Diencephalon (tissue), 1 donor: ENCODE measurements at places on chromosomes 12 and 14. TPM values are rescaled to one million over a fixed set of nuclear protein-coding genes. Genes with fewer than 3 reads are reported as not detected.

SYCP3 gene
- total RNA-seq, result 0.46 TPM

RPL6 gene
- total RNA-seq, result 798 TPM

RPL10L gene
- not detected for total RNA-seq

PTHLH gene
- total RNA-seq, result 2.1 TPM

PAPLN gene
- total RNA-seq, result 1.4 TPM

AVPR1A gene
- total RNA-seq, result 4.6 TPM

MYF6 gene
- 0.92 TPM for total RNA-seq

GDF3 gene
- total RNA-seq, result not detected

SMOC1 gene
- total RNA-seq, result 33.7 TPM

LIN7A gene
- 60.0 TPM for total RNA-seq

KRT85 gene
- total RNA-seq, result not detected

DHRS4L2 gene
- total RNA-seq, result 3.7 TPM

FAM181A gene
- 6.7 TPM for total RNA-seq

GPR68 gene
- total RNA-seq, result 8.1 TPM

ARMH4 gene
- total RNA-seq, result 56.1 TPM

SCN8A gene
- total RNA-seq, result 74.3 TPM

VASH1 gene
- 39.9 TPM for total RNA-seq

TSHR gene
- 0.92 TPM for total RNA-seq

EPYC gene
- total RNA-seq, result not detected

SPPL3 gene
- 69.9 TPM for total RNA-seq

BCL2L2 gene
- 21.9 TPM for total RNA-seq

GYS2 gene
- not detected for total RNA-seq

CCDC38 gene
- not detected for total RNA-seq

KLHDC1 gene
- total RNA-seq, result 19.8 TPM

GPR84 gene
- 0.23 TPM for total RNA-seq

WDHD1 gene
- 10.8 TPM for total RNA-seq

B3GNT4 gene
- total RNA-seq, result 8.5 TPM

C1RL gene
- 4.6 TPM for total RNA-seq

ETNK1 gene
- total RNA-seq, result 103 TPM

NEUROD4 gene
- 0.23 TPM for total RNA-seq

ZDHHC22 gene
- total RNA-seq, result 31.1 TPM

HELB gene
- total RNA-seq, result 6.0 TPM
